ENCODE measurements at places on chromosomes 3 and 15. TPM values are rescaled to one million over a fixed set of nuclear protein-coding genes. Genes with fewer than 3 reads are reported as not detected.
A peak's percentile ranks its signal among the peaks of the same experiment; 100 is the strongest.

Gene ITPKA
- not detected for total RNA-seq

DNA sequence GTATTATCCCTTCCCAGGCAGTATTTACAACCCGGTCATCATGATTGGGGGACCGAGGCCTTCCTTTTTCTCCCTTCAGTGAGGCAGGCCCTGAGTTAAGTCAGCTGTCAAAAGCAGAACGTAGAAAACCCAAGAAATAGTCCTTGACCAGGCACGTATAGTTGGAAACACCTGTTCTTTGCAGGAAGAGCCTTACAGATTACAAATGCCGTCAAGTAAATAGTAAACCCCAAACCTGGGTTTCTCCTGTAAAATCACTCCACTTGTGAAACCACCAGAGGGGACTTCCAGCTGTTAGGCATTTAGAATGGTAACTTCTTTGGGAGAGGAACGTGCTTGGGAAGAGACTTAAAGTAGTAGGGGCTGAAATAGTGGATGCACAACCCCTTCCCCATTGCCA, 1.0 kb upstream of the BTBD1 start:
- DNase-seq: no peak

- DNase-seq: no peak
These were observed 600.3 kb upstream of the GOLIM4 start for GRCh38 chr3:168696051-168696450.

DNA sequence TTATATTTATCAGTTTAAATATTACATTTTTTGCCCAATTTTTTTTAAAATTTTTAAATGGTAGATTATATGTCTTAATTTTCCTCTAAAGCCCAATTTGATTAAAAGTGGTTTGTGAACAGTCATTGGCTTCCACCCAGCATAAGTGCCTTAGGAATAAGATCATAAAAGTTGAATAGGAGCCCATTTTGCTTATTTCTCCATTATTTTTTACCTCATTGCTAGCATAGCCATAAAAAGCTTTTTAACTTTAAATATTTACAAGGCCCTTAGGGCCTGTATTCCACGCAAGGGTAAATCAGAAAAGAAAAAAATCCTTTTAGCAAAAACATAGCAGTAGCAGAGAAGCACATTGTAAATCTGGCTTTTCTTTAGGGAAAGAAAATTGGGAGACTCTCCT, 9.0 kb downstream of the TTC14 start:
- no peak for DNase-seq

Gene GATM
- 5.3 TPM for total RNA-seq

- DNase-seq: no peak
These were observed 220.5 kb upstream of the SATB1 start for GRCh38 chr3:18645619-18646018.

Gene FOXB1
- total RNA-seq: 0.13 TPM

Gene MRPL46
- 30.3 TPM for total RNA-seq

DNA sequence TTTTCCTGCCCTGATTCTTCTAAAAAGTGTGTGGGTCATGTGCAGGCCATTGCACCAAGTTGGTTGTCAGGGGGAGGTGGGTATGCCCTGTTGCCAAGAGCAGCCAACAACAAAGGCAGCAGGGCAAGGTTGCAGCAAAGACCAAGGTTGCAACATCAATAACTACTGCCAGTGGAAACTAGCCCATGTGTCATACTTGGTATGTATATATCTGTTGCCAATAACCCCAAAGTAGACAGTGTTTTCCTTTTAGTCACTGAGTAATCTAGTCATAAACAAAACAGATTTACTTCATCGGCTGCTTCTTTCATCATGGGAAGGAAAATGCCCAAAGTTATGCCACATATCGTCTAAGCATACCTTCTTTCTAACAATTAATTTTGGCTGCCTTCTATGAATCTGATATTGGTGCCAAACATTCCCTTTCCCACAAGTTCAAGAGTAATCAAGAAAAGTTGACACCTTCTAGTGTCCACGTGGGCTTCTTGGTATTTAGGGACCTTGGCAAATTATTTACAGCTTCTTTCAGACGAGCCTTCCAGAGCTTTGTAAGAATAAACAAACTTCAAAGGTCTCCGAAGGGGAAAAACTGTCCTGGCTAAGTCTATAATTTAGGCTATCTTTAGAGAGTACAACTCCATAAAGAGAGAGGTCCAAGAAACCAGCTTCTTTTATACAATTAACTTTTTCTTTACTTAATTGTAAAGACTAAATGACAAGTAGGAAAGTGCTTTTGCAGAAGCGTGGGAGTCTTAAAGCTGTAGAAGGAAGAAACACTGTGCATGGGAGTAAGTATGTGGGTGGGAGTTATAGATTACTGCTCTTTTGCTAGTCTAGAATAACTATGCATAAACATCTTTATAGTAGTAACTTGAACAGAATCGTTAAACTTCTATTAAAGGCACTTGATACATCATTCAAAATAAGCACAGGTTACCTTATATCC, 10.0 kb upstream of the MBNL1 start:
- peak; percentile 61 for DNase-seq

Gene LRRC2
- total RNA-seq: 0.33 TPM

Gene SV2B
- total RNA-seq: 0.05 TPM

GRCh38 chr15:41621200-41622193, 38.7 kb upstream of the MGA start:
- DNase-seq: peak; percentile 74

Gene CLDN16
- total RNA-seq: not detected

DNA sequence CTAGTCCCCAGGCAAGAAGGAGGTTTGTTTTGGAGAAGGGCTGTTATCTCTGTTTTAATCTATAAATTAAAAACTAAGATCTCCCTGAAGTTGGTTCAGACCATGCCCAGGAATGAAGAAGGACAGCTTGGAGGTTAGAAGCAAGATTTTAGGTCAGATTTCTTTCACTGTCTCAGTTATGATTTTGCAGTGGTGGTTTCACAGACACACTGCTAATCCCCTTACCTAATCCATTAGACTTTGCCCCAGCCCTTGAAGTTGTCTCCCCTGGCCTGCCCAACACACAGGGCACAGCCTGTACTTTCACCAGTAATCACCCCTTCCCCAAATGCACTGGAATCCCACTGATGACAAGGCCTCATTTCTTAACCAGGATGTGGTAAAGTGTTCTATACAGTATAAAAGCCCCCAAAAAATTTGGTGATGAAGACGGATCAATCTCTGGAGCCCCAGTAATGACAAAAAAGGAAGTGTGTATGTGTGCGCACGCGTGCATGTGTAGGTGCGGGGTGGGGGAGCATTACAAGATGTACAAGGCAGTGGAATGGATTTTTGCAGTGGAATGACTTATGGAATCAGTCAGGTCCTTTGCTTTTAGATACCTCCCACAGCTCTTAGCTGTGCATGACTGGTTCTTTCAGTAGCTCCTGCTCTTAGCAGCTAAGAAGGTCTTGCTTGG, 73.1 kb upstream of the TERB2 start:
- DNase-seq: no peak

GRCh38 chr15:42218953-42219592, 11.0 kb upstream of the VPS39 start:
- no peak for DNase-seq

Gene ANKUB1
- not detected for total RNA-seq

GRCh38 chr15:100842756-100843730, 36.6 kb upstream of the ALDH1A3 start:
- DNase-seq: no peak

- DNase-seq: no peak
These were observed 288.8 kb upstream of the LMCD1 start for GRCh38 chr3:8212794-8213193.

- DNase-seq: no peak
These were observed 45.9 kb downstream of the RNF13 start for GRCh38 chr3:149858911-149859310.

DNA sequence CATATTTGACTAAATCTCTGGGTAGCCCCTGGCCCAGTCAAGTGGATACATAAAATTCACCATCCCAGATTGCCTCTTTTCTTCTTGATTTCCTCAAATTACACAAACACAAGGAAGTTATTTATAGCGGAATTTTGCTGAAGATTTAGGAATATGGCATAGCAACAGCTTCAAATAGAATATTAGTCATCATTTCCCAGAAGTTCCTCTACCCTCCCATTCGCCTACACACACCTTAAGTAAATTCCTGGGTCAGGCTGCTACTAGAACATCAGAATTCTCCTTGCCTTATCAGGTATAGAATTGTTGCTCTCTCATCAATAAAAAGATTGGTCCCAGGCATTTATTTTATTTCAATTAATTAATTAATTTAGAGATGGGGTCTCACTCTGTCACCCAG, 31.6 kb downstream of the MESD start:
- DNase-seq: no peak

Gene SLC9C1
- total RNA-seq: not detected

GRCh38 chr15:94135486-94136147, 95.7 kb upstream of the MCTP2 start:
- DNase-seq: no peak

- DNase-seq: no peak
These were observed 62.3 kb downstream of the XXYLT1 start for GRCh38 chr3:195208631-195209030.

Gene EIF1B
- total RNA-seq: 68.8 TPM

Gene ATP2B2
- total RNA-seq: not detected

DNA sequence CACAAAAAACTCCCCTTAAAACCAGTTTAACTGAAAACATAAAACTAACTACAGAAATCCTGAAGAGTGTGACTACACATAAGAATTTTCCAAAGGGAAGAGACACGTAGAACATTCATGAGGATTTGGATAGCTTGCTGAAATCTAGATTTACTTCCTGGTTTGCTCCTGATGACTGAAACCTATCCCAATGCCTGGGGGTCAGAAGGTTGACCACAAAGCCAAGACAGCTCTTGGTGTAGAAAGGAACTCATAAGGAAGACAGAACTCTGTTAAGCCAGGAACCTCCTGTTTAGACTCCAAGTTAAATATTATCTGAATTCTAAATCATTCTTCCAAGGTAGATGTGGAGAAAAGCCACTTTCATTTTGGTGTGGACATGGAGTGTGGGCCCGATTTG, 92.8 kb downstream of the TFG start:
- DNase-seq: no peak

DNA sequence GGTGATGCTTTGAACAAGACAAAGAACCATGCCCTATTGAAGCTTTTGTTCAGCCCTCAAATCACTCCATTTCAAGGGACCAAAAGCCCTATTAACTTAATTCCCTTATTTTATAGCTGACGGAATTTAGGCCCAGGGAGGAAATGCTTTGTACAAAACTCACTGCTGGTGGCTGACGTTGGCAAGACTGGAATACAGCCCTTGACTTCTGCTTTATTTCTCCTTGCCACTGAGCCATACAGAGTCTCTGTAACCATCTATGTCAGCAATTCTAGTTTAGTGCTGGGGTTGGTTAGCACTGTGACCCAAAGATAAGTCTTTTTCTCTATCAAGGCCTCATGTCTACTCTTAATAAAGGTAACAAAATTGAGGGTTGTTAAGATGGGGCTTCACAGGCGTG, 316.1 kb upstream of the TPRG1 start:
- DNase-seq: no peak

DNA sequence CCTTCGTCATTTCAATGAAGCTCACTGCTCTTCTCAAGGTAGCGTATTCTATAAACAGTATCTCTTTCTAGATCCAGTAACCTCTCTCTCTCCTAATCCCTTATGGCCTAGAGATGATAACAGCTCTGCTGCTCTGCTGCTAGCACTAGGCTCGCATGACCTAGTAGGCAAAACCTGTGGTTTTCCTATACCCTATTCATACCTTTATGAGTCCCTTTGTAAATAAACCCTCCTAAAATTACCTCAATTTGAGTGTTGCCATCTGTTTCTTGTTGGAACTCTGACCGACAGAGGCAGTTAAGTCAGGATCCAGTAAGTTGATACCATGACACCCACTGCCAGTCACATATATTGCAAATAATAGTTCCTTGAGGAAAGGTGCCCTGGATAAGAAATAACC, 7.3 kb downstream of the CCDC14 start:
- no peak for DNase-seq

Gene RBMS3
- total RNA-seq: not detected

Gene ISLR
- total RNA-seq: not detected

- no peak for DNase-seq
These were observed 61.7 kb downstream of the IL1RAP start for GRCh38 chr3:190575437-190576185.

DNA sequence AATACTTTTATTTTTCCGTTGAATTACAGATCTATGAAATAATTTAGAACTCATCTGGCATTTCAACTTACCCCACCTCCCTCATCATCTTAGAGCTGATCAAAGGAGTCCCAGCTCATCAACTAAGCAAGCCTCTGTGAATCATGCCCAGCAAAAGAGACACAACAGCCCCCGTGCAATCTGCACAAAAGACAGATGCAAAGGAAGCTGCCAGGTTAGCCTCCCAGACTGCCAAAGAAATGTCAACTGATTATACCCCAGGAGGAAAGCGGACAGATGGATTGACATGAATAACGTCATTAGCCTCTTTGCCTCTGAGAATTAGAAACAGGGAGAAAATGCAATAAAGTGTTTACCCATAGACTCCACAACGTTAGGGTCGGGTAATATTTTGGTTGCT, 75.0 kb downstream of the GABRB3 start:
- no peak for DNase-seq

DNA sequence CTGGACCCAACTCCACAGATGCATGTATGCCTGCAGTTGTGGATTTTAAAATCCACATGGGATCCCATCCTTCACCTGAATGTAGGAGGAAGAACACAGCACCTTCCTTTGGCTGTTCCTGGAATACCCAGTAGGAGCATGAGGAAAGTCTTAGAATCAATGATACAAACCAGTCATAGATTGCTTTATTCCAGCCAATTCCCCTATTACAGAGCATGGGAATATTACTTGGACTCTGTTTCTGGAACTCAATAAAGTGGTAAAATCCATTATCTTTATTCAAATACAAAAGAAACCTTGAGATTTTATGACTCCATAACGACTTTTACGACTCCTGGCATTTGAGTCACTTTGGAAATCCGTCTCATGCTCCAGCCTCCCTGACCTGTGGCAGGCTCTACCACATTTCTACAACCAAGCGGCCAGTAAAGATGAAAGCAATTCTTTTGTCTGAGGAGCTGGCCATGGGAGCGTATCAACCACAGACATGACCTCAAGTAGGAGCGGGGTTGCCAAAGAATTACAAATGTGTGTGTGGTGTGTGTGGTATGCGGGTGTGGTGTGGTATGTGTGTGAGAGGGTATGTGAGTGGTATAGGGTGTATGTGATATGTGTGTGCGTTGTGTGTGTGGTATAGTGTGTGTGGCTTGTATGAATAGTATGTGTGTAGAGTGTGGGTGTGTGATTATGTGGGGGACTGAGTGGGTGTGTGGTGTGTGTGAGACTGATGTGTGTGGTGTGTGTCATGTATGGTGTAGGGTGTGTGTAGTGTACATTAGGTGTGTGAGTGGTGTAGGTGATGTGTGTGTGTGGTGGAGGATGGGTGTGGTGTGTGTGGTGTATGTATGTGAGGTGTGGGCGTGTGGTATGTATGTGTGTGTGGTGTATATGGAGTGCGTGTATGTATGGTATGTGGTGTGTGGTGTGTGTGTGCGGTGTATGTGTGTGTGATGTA, 40.0 kb downstream of the ARRDC4 start:
- no peak for DNase-seq

Gene CD276
- total RNA-seq: 0.63 TPM

DNA sequence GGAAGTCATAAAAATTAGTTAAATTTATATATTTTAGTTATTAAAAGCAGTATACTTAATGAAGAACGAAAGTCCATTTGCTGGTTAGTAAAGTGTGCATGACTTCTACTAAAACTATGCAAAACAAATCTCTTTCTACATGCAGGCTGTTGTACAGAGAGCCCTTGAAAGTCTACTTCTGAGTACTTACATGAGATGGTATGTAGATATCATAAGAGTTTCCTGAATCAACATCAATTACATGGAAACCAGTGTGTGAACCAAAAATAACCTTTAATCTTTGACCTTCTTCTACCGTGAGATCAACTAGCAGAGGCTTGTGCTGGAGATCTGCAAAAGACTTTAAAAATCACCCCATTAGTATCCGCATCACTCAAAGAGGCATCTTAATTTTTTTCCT, 42.1 kb upstream of the SLC2A2 start:
- no peak for DNase-seq
